Stimulated activated effector memory CD8-positive, alpha-beta T cell treated with anti-CD3 and anti-CD28 coated beads, Interleukin-12 subunit alpha, Interleukin-12 subunit beta, amount 100 ng/mL, for 72 hours (primary cell): ENCODE measurements at places on chromosomes 7 and 10.

DNA sequence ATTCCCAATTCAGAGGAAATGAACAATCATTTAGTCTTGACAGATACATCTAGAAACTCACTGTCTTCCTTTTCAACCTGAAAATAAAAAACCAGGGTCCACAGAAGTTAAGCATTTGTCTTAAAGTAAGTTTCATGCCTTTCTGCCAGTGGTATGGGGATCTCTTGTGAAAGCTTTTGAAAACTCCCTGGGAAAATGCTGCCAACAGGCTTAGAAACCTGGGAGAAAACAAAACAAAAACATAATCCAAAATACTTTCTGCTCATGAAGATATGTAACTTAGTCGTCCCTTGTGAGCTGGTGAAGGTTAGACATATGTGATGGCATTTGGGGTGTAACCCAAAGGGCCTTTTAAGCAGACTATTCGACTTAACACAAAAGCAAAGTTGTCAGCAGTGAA lies 66.4 kb upstream of the ZNF438 start:
- no peak for DNase-seq

GRCh38 chr7:36469236-36469635 lies 79.6 kb downstream of the ANLN start:
- DNase-seq, result no peak

DNA sequence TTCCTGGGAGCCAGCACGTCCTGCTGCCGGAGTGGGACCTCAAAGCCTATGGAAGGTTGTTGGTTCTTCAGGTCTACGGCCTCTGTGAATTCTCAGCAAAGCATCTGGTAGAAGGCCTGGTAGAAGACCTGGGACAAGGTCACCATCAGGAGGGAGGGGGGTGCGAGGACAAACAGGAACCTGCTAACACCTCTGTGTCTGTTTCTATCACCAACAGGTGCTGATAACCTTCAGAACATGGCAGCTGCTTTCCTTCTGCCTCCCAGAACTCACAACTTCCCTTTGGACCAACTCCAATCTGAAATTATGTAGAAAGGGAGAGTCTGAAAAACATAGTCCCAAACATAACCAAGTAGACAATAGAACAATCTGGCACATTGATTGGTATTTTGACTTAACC lies 8.3 kb upstream of the MET start:
- DNase-seq, result no peak

GRCh38 chr7:41955893-41956675 lies 253.2 kb upstream of the INHBA start:
- no peak for DNase-seq

- no peak for DNase-seq
Observed at GRCh38 chr10:96124230-96125141, 5.6 kb upstream of the ZNF518A start.
